SJSA1 (cell line): ENCODE measurements at places on chromosomes 1 and 21.

- no peak for DNase-seq
These were observed 151.9 kb downstream of the TNFSF18 start for GRCh38 chr1:172898866-172899265.

DNA sequence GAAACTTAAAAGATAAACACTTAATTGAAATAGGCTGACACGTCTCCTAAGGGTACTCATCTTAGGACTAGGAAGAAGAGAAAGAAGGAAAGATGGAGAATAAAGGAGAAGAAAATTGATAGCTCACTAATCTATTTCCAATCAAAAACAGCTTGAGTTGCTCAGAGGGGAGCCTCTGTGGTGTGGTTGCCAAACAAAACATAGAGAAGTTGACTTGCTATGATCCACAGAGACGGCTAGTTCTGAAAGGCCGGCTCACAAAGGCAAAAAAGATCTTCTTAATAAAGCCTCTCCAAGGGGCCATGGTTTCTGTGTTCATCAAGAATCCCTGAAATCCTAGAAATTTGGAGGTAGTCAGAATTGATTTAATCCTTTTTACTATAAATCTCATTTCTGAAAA, 644.1 kb downstream of the LMO4 start:
- no peak for DNase-seq

DNA sequence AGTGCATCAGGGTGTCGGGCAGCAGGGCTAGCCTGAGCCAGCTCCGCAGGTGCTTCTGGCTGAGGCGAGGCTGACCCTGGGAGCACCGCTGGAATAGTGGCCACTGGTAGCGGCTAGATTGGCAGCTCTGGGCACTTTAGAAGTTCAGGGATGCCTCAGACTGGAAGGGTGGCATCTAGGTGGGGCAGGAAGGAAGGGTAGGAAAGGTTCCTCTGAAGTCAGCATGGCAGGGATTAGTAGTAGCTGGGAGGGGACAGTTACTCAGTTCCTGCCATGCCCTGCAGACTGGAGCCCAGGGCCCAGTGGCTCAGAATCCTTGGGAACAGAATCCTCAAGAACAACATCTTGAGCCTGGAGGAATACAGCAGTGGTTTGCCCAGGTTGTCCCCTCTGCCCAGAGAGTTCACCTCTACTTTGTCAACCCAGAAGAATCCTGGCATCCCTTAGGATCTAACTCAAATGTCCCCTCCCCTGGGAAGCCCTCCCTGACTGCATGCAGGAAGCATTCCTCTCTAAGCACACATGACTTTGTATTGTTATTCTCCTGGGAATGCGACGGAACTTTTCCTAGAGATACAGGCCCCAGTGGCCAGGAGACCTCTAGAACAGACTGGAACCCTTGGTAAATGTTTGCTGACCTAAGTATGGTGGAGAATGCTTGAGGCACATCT, 39.5 kb upstream of the BCAR3 start:
- peak; percentile 38 for DNase-seq

DNA sequence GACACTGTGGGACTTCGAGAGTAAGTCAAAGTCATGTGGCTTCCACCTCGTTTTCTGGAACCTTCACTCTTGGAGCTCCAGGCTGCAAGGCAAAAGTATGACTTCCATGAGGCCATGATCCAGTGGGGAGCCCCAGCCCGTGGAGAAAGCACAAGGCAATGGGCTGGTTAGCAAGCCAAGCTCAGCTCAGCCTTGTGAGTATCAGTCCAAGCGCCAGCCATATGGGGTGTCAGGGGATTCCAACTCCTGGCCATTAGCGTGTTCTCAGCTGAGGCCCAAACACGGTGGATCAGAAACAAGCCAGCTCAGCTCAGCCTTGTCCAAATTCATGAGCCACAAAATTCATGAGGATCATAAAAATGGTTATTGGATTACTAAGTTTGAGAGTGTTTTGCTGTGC, 261.0 kb downstream of the RHOU start:
- DNase-seq = no peak

- peak; percentile 98 for DNase-seq
These were observed 17.6 kb downstream of the GALNT2 start for GRCh38 chr1:230084408-230085177.

GRCh38 chr1:41652384-41653265, 168.1 kb upstream of the EDN2 start:
- no peak for DNase-seq

- no peak for DNase-seq
These were observed 41.7 kb downstream of the NFIA start for GRCh38 chr1:61124078-61124477.

DNA sequence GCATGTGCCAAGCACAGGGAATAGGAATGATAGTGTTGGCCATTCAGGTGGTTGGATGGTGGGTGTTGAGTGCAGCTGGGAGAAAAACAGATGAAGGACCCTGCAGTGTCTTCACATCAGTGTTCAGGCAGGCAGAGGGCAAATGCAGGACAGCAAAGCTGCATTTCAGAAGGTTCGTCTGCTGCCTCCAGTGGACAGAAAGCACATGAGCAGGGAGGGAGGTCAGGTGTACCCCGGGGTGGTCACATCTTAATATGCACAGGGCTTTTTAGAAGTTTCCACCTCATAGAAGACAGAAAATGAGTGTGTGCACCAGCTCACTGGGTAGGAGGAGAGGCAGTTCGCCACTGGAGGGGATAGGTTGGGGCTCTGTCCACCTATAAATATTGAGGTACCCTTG, 184.9 kb downstream of the SLC35F3 start:
- no peak for DNase-seq

- DNase-seq = no peak
These were observed 37.2 kb upstream of the SCCPDH start for GRCh38 chr1:246687002-246687401.

DNA sequence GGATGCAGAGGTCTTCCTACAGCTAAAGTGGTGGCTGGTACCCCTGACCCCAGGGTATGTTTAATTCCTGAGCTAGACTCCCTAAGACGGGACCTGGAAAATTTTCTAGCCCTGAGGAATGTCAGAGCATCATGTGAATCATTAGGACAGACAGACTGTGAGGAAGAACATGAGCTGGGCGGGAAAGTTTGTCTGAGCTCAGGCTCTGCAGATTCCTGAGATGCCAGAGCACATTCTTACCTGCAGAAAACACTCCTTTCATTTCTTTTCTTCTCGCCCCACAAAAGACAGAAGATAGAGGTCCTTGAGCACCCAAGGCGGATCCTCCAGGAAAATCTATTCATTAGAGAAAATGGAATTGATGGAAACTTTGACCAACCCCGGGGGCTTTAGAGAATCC, 6.5 kb downstream of the CAPN2 start:
- DNase-seq = no peak
